ENCODE measurements at places on chromosomes 5 and 9.

- no peak for DNase-seq
Observed at GRCh38 chr9:76444322-76444929, 14.6 kb upstream of the GCNT1 start.

DNA sequence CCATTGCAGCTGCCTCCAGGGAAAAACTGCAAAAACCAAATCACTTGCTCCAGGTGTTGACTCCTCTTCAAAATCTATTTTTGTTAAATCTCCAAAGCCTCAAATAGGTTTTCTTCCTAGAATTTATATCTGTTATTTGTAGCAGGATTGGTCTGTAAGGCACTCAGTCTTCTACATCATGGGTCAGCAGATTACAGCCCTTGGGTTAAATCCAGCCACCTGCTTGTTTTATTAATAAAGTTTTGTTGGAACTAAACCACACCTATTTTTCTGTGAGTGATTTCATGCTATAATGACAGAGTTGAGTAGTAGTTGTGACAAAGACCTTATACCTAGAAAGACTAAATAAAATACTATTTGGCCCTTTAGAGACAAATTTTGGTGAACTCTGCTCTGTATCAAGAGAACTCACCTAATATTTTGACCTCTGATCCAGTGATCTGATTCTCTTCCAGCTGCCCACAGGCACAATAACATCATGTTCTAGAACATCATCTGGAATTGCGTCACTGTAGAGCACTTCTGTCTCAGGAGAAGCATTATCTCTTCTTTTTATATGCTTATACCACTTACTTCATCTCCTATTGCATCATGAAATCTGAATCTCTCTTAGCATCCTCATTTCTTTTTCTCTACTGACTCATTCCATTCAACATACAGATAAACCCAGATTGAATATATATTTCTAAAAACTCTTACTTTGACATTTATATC, 130.1 kb downstream of the RPS23 start:
- peak; percentile 64 for DNase-seq

DNA sequence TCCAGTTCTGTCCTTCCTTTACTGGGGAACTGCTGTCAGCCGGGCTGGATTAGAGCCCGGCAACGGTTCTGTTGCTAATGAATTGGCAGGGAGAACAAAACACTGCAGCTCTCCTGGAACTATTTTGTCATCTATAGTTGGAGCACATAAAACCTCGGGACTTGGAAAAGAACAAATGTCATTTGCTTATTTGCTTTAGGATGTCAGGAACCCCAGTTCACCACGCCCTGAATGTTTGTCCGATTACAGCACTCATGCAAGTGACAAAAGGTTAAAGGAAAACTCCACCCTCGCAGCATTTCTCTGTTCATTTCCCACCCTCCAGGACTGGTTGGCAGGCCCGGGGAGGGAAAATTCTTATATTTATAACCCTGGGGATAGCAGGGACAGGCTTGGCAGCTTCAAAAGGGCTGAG, 66.4 kb upstream of the PLPP1 start:
- peak; percentile 91 for DNase-seq

DNA sequence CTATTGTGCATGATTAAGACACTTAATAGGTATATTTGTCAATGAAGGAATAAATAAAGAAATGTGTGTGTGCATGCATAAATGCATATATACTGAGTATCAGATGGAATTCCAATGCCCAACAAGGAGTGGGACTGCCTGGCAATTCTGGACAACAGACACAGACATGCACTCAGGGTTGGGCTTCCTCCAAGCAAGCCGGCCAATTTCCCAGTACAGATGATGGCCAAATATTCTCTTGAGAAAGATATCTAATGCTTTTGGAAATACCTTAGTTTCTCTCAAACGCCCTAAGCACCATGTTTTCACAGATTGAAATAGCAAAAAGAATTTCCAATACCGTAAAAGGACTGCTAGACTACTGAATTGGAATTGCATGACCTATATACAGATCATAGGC, 11.1 kb downstream of the FTMT start:
- DNase-seq = no peak

DNA sequence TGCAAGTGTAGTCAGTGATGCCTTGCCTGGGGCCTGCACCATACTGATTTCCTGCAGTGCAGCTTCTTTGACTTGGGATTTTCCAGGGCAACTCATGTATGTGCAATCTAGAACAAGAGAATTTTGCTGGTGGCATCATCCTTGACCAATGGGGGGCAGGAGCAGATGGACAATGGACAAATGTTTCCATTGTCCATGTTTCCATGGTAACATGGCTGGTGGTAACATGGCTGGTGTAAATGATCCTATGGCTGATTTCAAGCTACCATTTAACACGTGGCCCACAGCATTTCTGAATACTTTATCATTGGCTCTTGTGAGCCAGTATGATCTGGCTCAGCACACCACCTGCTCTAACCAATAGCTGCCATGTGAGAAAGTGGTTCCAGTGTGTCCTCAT, 130.1 kb upstream of the OSMR start:
- no peak for DNase-seq
